ENCODE measurements at places on chromosomes 13 and 19. TPM values are rescaled to one million over a fixed set of nuclear protein-coding genes. Genes with fewer than 3 reads are reported as not detected.

Gene B3GNT8
- 31.3 TPM for total RNA-seq

Gene IRGC
- total RNA-seq: not detected

Gene PLPPR3
- total RNA-seq: 0.46 TPM

Gene DLEU7
- 1.6 TPM for total RNA-seq

GRCh38 chr19:493391-494170, 2.7 kb upstream of the MADCAM1 start:
- peak; percentile 65 for DNase-seq

- no peak for DNase-seq
Observed at GRCh38 chr19:56973713-56974555, 133.4 kb upstream of the PEG3 start.

Measured in upper lobe of right lung (tissue), 1 donor.